ENCODE measurements at places on chromosomes 1 and 21. TPM values are rescaled to one million over a fixed set of nuclear protein-coding genes. Genes with fewer than 3 reads are reported as not detected.

DNA sequence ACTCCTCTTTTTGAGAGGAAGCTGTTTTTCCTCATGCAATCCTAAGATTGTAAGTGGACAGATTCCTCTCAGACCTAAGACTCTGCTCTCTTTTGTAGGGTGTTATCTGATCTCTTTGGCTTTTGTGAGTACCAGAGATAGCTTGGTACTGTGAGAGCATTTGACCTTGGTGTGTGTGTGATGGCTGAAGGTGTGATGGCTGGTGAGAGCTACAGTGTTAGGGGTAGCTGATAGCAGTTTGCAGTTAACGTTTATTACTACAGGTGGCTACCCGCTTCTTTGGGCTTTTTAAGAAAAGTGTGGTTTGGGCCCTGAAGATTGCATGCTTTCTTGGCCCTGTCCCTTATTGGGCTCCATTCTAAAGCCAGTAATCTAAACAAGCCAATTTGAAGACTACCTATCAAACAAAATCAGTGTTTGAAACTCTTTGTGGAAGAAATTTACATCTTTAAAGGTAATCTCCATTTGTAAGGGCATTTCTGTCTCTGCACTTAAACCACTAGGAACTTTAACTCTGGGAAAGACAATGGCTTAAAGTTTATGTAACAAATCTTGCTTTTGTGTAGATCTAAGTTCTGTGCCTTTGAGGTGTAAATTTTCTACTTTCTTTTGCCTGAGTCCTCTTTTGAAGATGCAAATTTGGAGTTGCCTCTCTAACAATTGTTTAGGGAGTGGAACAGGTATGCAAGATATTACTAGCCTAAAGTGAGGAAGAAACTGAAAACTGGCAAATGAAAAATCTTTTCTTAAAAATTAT lies 85.3 kb upstream of the SERBP1 start:
- DNase-seq = no peak

- DNase-seq = peak; percentile 73
Observed at GRCh38 chr1:10724052-10724494, 72.4 kb downstream of the CASZ1 start.

DNA sequence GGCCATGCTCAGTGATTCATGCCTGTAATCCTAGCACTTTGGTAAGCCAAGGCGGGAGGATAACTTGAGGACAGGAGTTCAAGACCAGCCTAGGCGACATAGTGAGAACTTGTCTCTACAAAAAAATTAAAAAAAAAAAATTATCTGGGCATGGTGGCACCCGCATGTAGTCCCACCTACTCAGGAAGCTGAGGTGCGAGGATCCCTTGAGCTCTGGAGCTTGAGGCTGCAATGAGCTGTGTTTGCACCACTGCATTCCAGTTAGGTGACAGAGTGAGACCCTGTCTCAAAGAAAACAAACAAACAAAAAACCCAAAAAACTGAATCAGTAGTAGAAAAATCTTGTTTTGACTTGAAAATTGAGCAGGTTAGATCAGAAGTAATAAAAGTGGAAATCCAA lies 67.1 kb upstream of the IPO9 start:
- no peak for DNase-seq

DNA sequence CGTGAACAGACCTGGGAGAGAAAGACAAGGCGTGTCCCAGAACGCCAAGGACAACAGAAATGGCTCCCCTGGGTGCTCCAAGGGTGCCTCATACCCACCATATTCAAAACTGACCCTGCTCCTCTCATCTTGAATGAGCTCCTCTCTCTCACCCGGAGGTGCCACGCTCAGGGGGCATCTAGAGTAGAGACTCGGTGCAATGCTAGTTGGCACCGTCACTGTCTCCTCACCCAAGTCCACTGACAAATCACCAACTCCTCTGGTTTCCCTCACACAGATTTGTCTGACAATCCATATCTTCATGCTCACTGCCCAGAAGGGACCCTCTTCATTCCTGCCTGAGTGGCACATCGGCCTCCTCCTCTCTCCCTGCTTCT lies 5.0 kb downstream of the TMEM125 start:
- DNase-seq = no peak

GRCh38 chr21:38447611-38448010 lies 50.7 kb downstream of the ERG start:
- DNase-seq = no peak

GRCh38 chr1:21024918-21025317 lies 151.8 kb downstream of the EIF4G3 start:
- no peak for DNase-seq

GRCh38 chr21:31260790-31261189 lies 83.3 kb downstream of the TIAM1 start:
- no peak for DNase-seq

DNA sequence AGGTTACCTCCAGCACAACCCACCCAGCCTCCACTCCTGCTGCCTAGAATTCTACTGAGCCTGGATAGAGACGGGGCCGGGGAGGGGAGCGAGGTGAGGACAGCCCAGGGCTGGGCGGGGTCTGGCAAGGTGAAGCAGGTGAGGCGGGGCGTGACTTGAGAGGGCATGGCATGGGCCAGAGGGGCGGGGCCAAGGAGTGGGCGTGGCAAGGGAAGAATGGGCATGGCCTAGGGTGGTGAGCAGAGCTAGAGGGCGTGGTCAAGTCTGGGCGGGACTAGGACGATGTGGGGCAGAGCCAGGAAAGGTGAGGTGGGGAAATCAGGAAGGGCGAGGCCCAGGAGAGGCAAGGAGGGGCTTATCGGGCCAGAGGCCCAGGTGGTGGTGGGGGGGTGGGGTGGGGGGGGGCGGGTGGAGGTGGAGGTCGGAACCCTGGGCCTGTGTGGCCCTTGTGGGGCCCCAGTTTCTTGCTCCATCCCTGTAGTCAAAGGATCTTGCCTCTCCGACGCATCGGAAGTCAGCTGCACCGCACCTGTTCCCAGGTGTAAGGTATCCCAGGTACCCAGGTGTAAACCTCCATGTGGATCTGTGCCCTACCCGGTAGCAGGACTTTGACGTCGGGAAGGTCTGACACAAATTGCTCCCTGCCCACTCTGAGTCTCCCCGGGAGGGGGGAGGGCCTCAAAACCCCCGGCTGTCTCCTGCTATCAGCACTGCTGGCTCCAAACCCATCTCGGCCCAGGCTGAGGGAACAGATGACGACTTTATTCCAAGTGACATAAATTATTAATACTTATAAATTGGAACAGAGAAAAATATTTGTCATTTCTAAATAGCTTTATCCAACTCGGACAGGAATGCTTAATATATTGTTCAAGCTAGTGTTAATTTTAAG lies 32.9 kb upstream of the UTS2 start:
- DNase-seq = no peak

DNA sequence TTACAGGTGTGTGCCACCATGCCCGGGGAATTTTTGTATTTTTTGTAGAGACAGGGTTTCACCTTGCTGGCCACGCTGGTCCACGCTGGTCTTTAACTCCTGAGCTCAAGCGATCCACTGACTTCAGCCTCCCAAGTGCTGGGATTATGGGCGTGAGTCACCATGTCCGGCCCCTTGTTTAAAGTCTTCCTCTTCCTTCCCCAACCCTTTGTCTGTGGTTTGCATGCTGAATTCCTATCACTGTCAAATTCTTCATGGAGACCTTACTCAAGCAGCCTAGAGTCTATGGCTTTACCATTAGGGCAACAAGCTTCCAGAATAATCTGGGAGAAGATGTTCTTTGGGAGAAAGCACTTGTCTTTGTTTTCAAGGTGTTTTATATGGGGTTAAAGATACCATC lies 34.7 kb downstream of the B3GALT5 start:
- no peak for DNase-seq

GRCh38 chr1:211133393-211133835 lies 534 bp downstream of the KCNH1 start:
- DNase-seq = no peak

Gene MNDA
- total RNA-seq = 1.9 TPM

Gene FAM177B
- not detected for total RNA-seq

DNA sequence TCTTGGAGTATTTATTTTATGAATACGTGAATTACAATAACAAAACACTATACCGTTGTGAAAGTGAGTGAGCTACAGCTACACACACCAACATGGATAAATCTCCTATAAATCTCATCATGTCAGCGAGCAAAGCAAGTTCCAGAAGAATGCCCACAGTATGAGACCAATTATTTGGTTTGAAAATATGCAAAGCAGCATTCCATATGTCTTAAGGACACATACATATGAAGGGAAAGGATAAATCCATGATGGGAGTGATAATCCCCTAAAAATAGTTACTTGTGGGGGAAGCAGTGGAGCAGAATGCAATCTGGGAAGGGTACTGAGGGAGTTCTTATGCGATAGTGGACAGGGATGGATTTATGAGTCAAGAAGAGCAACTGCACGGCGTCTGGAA lies 261.3 kb downstream of the DISC1 start:
- no peak for DNase-seq

Gene ARHGAP29
- total RNA-seq = 23.6 TPM

DNA sequence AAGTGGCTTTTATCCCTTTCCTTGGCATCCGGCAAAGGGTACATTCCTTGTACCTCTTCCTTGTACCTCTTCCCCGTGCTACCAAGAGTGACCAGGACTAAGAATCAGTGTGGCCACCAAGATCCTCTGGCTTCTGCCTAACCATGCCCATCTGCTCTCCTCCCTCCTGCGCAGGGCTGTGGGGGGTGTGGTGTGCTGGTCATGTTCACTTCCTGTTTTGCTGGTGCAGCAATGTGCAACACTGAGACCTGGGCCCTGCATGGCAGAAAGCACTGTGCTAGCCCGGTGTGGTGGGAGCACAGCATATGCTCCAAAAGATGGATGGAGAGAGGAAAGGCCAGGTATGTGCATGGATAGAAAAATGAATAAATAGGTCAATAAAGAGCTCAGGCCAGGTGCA lies 33.3 kb upstream of the TENT5C start:
- DNase-seq = no peak

DNA sequence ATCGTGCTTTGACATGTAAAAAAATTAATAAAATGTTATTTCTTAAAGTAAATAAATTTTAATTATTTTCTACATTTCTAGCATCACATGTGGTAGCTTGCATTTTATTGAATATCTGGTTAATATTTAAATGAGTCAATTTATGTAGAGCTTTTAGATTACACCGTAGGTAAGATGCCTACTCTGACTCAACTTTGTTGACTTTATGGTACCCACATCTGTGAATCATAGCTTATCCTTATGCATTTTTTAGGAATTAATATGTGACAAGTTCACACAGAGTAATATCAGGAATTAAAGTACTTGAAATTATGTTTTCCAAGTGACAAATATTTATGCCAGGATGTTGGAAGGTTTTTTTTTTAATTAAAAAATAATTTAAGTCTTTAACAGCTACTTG lies 120.7 kb downstream of the LEPR start:
- DNase-seq = no peak

Gene ITGB3BP
- 4.3 TPM for total RNA-seq

Gene CD1B
- total RNA-seq = not detected

- DNase-seq = no peak
Observed at GRCh38 chr21:33241846-33242245, 12.1 kb downstream of the IFNAR2 start.

GRCh38 chr1:244371242-244372141 lies 80.2 kb downstream of the ADSS2 start:
- DNase-seq = no peak

DNA sequence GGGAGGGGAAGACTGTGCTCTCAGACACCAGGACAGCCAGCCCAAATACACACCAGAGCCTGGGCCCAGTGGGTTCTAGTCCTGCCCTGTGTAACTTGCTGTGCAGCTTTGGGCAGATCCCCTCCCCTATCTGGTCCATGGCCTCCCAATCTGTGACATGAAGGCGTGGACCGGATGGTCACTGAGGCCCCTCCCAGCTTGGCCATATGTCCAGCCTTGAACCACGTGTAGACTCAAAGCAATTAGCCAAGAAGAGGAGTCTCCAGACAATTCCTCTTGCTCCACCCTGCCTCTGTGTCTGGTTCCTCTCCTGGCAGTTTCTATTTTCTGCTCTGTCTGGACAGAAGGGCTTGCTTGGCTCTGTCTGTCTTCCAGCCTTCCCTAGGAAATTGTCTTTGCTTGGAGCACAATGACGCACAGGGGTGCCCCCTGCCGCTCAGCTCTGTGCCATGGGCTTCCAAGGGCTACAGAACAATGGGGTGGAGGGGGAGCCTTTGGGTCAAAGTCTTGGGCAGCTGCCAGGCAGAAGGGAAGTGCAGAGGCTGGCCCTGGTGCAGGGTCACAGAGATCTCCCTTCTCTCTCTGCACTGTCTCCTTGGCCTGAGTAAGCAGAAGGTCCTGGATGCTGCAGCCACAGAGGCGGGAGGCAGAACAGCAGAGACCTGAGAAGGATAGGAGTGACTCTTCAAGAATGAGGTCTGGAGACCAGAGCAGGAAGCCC lies 66.1 kb downstream of the TENT5C start:
- peak; percentile 64 for DNase-seq

- DNase-seq = no peak
Observed at GRCh38 chr1:215635827-215636226, 68.7 kb downstream of the KCTD3 start.

GRCh38 chr1:211731456-211732292 lies 56.3 kb upstream of the NEK2 start:
- no peak for DNase-seq

DNA sequence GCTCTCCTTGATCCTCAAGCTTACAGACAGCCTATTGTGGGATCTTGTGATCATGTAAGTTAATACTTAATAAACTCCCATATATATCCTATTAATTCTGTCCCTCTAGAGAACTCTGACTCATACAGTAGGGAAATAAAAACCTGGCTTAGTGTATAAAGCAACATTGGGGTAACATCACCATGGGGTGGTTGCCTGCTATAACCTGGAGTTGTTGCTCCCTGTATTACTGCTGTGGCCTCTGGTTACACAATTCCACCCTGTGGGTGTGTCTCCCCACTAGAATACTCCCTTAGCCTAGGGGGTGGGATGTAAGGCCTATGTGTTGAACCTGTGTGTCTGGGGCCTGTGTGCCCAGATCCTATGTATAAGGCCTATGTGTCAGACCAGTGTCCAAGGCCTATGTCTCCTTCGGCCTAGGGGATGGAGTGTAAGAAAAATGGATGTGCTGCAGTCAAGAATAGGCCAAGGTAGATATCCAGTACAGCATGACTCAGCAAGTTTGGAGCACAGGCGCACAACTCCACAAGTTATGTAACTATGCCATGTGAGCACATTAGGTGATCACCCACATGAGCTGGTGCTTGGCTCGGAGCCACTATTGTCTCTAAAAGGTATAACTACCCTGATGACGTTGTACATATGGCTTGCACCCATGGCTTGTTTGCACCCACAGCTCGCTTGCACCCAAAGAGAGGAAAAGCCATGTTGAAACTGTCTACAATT lies 96.8 kb upstream of the C1orf21 start:
- no peak for DNase-seq

Gene PTAFR
- total RNA-seq = 1.1 TPM

GRCh38 chr1:23960291-23961020 lies 828 bp downstream of the PNRC2 start:
- DNase-seq = no peak

Gene FCAMR
- total RNA-seq = not detected

Gene LCE2A
- not detected for total RNA-seq

- no peak for DNase-seq
Observed at GRCh38 chr1:89633800-89634625, 1.1 kb downstream of the LRRC8C start.

DNA sequence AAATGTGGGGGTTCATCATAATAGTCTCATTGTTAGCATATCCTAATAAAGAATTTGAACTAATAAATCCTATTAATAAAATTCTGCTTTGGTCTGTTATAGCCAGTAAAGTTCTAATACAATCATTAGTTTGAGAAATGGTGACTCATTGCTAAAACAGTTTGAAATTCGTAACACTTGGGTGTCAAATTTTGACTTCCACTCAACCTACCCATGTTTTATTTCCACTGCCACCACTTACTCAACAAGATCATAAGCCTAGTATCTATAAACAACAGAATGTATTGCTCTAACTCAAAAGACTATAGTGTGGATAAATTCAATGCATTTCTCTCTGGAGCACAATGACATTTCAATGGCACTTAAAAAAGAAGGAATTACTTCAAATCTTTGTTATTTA lies 29.1 kb downstream of the LGALS8 start:
- no peak for DNase-seq
